ENCODE measurements at places on chromosomes 12 and 14.

DNA sequence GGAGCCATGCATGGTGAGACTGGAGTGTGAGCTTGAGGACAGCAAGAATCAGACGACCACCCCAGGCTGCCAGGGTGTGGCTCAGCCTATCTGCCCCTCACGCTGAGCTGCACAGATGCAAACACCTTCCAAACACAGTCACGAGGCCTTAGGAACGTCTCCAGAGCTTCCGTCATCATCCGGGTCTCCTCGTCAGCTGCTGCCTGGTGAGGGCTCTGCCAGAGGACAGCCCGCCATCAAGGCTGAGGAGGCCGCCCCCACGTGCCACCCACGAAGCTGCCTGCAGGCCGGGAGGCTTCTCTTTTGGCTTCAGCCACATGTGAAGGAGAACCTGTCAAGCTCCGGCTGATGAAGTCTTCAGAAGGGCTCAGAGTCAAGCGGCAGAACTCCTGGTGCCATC lies 13.4 kb downstream of the DDX51 start:
- DNase-seq, result no peak

DNA sequence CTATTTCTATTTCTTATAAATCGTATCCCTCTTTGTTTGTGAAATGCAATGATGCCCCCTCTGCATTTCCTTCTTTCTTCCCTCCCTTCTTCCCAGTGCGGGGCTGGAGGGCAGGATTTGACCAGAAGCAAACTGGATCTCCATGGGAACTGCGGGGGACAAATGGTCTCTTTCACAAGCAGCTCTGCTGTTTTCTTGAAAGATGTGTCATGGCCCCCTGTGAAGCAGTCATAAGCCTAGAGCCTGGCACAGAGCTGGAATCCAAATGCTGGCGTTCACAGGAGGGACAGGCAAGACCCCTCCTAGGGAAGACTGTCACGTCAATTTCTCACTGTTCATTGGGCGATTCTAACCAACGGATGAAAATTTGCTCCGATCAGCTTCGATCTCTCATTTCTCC lies 203.5 kb upstream of the NOS1 start:
- no peak for DNase-seq

DNA sequence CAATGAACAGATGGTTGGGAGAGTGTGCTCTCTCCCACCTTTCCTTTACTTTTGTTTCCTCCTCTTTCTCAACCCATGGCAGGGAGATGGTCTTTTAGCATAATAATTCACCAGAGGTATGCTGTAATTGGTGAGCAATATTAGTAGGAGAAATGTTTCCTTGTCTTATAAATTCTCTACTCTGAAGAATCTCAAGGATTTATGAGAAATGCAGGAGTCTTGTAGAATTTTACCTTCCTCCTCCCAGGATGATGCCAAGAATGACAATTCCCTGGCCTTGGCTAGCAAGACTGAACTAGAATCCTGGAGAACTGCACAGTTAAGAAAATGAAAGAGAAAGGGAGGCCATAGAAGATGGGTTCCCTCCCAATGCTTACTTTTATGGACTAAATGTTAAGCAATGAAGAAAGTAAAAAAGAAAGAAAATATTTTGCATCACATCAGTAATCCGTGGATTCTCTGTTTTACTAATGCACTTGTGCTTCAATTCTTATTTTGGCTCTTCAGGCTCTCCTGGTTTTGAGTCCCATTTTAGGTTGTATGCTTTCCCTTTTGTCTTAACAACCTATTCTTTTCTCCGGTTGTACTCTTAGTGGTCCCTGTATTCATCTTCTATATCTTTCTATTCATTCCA lies 192.9 kb upstream of the GARIN6 start:
- no peak for DNase-seq

GRCh38 chr14:60102389-60102788 lies 10.7 kb downstream of the PCNX4 start:
- DNase-seq, result no peak

GRCh38 chr14:99413911-99414310 lies 66.7 kb downstream of the SETD3 start:
- no peak for DNase-seq

DNA sequence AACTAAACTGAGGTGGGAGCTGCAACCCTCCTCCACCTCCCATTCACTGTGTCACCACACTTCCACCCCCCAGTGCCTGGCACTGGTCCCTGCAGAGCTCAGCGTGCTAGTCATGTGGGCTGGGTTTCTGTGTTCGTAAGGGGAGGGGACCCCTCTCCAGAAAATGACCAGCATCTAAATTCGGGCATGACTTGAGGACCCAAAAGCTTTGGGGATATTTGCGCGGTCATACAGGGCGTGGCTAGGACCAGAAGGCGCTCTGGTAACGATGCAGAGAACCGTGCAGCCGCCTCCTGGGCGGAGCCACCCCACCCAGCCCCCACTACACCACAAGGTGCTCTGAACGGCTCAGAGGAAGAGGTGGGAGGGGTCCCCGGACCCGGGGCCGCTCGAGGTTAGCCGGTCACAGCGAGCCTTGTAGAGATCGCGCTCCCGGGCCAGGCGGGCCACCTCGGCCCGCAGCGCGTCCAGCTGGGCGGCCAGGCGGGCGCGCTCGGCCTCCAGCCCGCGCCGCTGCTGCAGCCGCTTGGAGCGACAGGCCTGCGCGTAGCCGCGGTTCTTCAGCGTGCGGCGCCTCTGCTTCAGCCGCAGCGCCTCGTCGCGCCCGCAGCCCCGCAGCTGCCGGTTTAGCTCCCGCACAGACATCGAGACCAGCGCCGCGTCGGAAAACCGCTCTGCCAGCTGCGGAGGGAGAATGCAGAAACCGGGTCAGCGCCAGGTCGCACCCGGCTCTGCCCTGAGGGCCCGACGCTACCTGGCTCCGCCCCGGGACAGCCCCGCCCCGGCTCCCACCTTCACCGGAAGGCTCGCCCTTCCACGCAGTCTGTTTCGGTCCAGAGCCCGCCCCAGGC lies 9.8 kb downstream of the CPNE6 start:
- peak; percentile 45 for DNase-seq

DNA sequence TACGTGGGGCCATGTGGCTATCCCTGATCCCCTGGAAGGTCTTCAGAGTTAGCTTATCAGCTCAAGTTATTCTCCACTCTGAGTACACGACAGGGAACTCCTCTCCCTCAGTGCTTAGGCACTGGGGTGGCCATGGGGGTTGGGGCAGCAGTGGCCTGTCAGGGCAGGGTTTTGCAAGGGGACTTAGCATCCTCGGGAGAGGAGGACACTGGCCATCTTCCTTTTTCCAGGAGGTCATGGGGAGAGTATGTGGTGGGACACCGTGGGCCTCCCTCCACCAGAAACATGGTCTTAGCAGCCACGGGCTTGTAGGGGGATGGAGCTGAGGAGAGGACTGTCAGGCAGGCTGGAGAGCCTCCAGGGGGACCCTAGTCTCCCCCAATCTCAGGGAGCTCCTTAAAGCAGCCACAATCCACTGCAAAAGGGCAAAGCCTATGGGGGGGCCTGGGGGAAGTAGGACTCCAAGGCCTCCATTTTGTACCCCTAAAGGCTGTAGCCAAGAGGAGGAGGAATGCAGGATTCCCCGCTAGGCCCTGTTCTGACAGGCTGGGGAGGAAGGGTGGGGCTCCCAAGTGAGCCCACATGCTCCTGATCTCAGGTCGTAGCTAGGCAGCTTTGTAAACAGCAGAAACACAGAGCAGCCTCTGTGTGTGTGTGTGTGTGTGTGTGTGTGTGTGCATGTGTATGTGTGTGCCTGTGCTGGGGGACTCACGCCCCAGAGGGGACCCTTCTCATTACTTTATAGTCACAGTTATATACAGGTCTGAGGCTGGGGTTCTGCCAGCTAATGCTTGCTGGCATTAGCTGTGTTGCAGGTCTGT lies 36.6 kb downstream of the KRT80 start:
- peak; percentile 23 for DNase-seq

- DNase-seq, result no peak
Observed at GRCh38 chr12:95088379-95088778, 15.0 kb upstream of the NR2C1 start.

GRCh38 chr12:132600048-132601032 lies 10.0 kb downstream of the LRCOL1 start:
- DNase-seq, result peak; percentile 23

DNA sequence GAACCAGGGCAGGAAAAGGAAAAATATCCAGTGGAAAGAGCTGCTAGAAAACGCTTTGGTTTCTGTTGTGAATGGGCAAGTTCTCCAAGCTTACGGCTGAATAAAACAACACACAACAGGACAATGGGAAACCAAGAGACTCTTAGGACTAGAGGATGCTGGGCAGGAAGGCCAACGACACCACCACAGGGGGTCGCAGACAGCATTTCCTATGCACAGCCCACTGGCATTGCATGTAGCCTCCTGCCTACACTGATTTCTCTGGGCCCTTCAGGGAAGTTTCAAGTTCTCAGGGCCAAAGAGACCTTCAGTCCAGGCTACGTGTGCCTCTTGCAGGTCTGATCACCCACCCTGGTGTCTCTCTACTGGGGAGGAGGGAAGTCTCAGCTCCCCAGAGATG lies 108.0 kb downstream of the RIMBP2 start:
- DNase-seq, result no peak

- no peak for DNase-seq
Observed at GRCh38 chr12:127113945-127114344, 1153.0 kb upstream of the TMEM132C start.

GRCh38 chr12:60501124-60501729 lies 905.4 kb downstream of the SLC16A7 start:
- DNase-seq, result no peak

GRCh38 chr12:122861587-122861970 lies 26.3 kb downstream of the HIP1R start:
- DNase-seq, result no peak

DNA sequence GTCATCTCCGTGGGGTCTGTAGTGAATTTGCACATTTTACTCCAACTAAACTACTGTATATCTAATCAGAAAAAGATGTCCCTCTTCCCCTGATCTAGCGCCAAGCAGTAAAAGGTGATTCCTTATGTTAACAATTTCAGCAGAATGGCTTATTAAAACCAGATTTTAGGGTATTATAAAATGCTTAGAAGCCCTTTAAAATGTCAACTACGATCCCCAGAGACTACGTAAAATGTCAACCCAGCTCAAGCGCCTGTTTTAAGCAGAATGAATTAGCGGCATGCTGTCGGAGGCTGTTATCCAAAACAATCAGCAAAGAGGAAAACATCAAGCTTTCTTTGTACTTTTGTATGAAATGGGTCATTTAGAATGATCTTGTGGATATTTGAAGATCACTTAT lies 408.9 kb downstream of the SOX5 start:
- DNase-seq, result no peak

DNA sequence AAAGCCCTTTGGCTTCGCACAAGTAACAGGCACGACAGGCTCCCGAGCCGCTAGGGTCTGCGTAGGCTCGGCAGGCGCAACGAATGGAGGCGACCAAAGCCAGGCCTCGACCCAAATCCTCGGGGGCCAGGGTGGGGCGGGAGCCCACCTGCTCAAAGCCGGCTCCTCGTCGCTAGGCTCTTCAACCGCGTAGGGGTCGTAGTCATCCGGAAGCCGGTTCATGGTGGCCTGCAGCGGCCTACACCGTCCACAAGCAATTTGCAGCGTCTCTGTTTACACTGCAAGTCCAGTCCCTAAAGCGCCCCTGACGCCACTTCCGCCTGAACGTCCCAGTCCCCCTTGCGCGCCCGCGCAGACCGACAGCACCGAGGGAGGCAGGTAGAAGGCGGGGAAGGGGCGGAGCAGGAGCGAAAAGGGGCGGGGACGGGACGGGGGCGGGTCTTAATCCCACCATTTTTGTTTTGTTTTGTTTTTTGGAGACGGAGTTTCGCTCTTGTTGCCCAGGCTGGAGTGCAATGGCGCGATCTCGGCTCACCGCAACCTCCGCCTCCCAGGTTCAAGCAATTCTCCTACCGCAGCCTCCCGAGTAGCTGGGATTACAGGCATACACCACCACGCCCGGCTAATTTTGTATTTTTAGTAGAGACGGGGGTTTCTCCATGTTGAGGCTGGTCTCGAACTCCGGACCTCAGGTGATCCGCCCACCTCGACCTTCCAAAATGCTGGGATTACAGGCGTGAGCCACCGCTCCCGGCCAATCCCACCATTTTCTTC lies at the start of gene EAPP:
TSS of gene EAPP (minus strand) at position 295 of the 774 bp plus-strand sequence. CDS start at position 222, 73 bp downstream.
- DNase-seq, result peak; percentile 93

DNA sequence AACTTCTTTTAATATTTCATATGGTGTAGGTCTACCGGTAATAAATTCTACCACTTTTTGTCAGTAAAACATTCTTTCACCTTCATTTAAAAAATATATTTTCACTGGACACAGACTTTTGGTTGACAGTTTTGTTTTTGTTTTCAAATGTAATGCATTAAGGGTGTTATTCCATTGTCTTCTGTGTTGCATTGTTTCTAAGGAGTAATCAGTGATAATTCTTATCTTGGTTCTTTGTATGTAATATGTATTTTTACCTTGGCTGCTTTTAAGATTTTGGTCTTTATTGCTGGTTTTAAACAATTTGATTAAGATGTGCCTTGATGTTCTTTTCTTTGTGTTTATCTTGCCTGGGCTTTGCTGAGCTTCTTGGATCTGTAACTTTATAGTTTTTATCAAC lies 4.1 kb downstream of the MAP1LC3B2 start:
- no peak for DNase-seq

GRCh38 chr12:108099778-108100489 lies 29.2 kb upstream of the WSCD2 start:
- no peak for DNase-seq

- DNase-seq, result no peak
Observed at GRCh38 chr12:72268386-72268785, 3.8 kb upstream of the TRHDE start.

DNA sequence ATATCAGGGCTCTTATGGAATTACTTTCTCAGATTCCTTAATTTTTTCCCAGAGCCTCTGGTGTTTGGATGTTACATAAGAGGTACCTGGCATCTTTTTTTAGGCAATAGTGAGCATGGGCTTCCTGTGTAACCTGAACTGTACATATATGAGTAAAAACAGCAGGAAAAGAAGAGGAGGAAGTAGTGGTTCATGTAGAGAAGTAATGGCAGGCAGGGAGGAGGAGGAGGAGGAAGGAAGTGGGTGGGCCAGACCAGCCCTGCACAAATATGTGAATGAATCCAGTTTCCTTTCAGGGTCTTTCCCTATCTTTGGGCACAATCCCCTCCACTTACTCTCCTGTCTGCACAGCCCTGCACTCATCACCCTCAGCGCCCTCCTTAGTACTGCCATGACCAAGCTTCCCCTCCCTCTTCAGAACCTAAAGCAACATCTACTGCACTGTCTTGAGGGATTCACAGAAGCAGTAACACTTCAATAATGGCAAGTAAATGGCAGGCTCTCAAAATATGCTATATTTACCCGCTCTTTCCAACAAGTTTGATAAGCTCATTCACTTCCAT lies 40.9 kb upstream of the GSG1 start:
- DNase-seq, result no peak

DNA sequence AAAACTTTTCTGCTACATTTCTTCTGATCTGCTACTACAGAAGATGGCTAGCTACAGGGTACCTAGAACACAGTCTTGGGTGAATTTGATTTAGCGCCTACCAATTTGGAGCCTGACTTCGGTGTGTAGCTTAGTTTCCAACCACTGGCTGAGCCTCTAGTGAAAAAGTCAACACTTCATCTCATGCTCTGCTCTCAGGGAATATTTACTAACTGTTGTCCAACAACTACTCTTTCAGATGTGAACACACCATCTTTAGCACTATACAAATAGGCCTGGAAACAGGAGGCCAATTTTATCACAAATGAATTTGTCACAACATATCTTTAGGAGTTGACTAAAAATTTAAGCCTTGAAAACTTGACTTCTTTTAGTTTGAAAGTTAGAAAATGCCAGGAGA lies 167.9 kb downstream of the NELL2 start:
- DNase-seq, result no peak

- no peak for DNase-seq
Observed at GRCh38 chr12:80763874-80764273, 47.2 kb downstream of the MYF5 start.

- DNase-seq, result no peak
Observed at GRCh38 chr12:28355161-28355560, 164.9 kb downstream of the CCDC91 start.

- no peak for DNase-seq
Observed at GRCh38 chr12:129467726-129468125, 436.1 kb downstream of the TMEM132D start.

Data from effector CD4-positive, alpha-beta T cell (primary cell).